ENCODE measurements at places on chromosomes 3 and 15. TPM values are rescaled to one million over a fixed set of nuclear protein-coding genes. Genes with fewer than 3 reads are reported as not detected.

The CLDN11 gene
- 37.5 TPM for total RNA-seq

The FMN1 gene
- 0.36 TPM for total RNA-seq

The IMPG2 gene
- 0.26 TPM for total RNA-seq

The THPO gene
- 0.93 TPM for total RNA-seq

The ASB14 gene
- total RNA-seq, result not detected

The SV2B gene
- total RNA-seq, result 7.9 TPM

The GUCA1C gene
- not detected for total RNA-seq

The CEP97 gene
- 25.9 TPM for total RNA-seq

GRCh38 chr15:91456251-91456718 is 356.2 kb downstream of the SV2B start:
- no peaks in the 10 kb centered on the region for H3K27me3 ChIP-seq
- DNase-seq, result no peak
- H3K4me1 ChIP-seq, result no peaks in the 10 kb centered on the region
- H3K36me3 ChIP-seq, result no peaks in the 10 kb centered on the region
- H3K27ac ChIP-seq, result no peak overlapping the region
- H3K4me3 ChIP-seq, result no peak overlapping the region

GRCh38 chr3:121651684-121652083 is 9.0 kb downstream of the HCLS1 start:
- H3K27me3 ChIP-seq, result no peaks in the 10 kb centered on the region
- no peak overlapping the region for H3K27ac ChIP-seq
- no peak overlapping the region for H3K4me3 ChIP-seq
- DNase-seq, result no peak

- no peaks in the 10 kb centered on the region for H3K27me3 ChIP-seq
- no peak for DNase-seq
- no peaks in the 10 kb centered on the region for H3K36me3 ChIP-seq
Observed at GRCh38 chr15:79948095-79948695, 22.8 kb downstream of the BCL2A1 start.

DNA sequence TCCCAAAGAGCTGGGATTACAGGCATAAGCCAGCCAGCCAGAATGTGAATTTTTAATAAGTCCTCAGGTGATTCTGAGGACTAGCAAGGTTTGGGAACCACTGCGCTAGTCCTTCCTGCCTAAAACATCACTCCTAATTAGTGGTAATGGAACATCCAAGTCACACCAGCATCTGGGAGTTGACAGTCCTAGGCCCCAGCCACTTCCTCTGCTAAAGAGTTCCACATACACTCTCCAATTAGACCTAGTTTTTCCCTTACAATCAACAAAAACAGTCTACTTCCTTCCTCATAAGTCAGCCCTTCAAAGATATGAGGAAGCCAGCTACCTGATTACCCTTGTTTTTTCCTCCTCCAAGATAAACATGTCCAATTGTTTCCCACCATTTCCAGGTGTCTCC is 78.1 kb downstream of the OXNAD1 start:
- no peaks in the 10 kb centered on the region for H3K4me1 ChIP-seq
- H3K36me3 ChIP-seq, result no peaks in the 10 kb centered on the region
- DNase-seq, result no peak

DNA sequence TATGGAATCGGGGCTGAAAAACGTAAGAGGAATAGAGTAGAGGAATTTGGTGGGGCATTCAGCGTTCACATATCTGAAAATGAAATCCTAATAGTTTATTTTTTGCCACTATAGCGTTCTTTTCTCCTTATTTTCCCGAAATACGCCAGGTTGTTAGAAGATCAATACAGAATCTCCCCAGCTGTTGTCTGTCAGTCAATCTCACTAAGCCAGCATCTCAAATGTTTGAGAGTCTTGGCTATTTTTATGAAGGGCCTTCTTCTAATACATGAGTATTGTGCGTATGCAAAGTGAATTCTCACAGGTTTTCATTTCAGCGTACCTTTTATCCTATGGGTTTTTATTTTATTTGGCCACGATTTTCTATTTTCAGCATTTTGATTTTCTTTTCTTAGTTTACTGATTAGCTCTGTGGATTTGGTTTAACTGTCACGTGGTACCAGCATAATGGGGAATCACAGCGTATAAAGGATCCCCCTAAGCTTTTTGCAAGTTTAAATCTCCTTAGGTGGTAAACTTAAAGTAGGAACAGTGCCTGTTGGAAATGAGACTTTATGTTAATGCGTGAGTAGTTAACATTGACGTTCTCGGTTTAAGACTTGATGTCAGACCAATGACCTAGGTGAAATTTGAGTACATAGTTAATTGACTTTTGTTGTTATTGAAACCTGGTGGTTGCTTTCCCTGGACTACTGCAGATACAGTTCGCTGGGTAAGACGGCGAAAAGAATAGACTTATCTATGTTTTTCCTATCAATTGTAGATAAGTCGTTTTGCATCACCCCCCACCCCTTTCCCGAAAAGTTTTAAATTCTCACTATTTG is 1.3 kb downstream of the FXR1 start:
- no peaks in the 10 kb centered on the region for H3K4me1 ChIP-seq
- no peak for DNase-seq
- H3K36me3 ChIP-seq, result peaks cover 43% of the 10 kb centered on the region
- peak overlapping the region; percentile 92 for H3K4me3 ChIP-seq
- no peaks in the 10 kb centered on the region for H3K27me3 ChIP-seq

All from endodermal cell (in vitro differentiated cells).